ENCODE measurements at places on chromosomes 12 and 14. TPM values are rescaled to one million over a fixed set of nuclear protein-coding genes. Genes with fewer than 3 reads are reported as not detected.

KLHL28 gene
- total RNA-seq: 7.9 TPM

TMEM132C gene
- total RNA-seq: 0.45 TPM

- H3K4me1 ChIP-seq: no peaks in the 10 kb centered on the region
- no peaks in the 10 kb centered on the region for H3K36me3 ChIP-seq
- H3K27me3 ChIP-seq: no peaks in the 10 kb centered on the region
- no peak overlapping the region for H3K27ac ChIP-seq
- H3K4me3 ChIP-seq: no peak overlapping the region
These were observed 106.5 kb upstream of the PRKD1 start for GRCh38 chr14:30034152-30034551.

- H3K27me3 ChIP-seq: no peaks in the 10 kb centered on the region
- no peaks in the 10 kb centered on the region for H3K4me1 ChIP-seq
- no peak overlapping the region for H3K4me3 ChIP-seq
- no peak for DNase-seq
- no peaks in the 10 kb centered on the region for H3K36me3 ChIP-seq
These were observed 101.5 kb downstream of the ELK3 start for GRCh38 chr12:96295532-96296160.

GRCh38 chr14:22898302-22899090 lies 15.5 kb downstream of the REM2 start:
- no peak overlapping the region for H3K27ac ChIP-seq
- no peak overlapping the region for H3K4me3 ChIP-seq
- no peaks in the 10 kb centered on the region for H3K27me3 ChIP-seq
- H3K4me1 ChIP-seq: peaks cover 33% of the 10 kb centered on the region
- DNase-seq: no peak

GRCh38 chr12:23290627-23291330 lies 658.7 kb downstream of the SOX5 start:
- no peaks in the 10 kb centered on the region for H3K4me1 ChIP-seq
- H3K4me3 ChIP-seq: no peak overlapping the region
- no peak for DNase-seq
- no peak overlapping the region for H3K27ac ChIP-seq
- no peaks in the 10 kb centered on the region for H3K36me3 ChIP-seq

DNA sequence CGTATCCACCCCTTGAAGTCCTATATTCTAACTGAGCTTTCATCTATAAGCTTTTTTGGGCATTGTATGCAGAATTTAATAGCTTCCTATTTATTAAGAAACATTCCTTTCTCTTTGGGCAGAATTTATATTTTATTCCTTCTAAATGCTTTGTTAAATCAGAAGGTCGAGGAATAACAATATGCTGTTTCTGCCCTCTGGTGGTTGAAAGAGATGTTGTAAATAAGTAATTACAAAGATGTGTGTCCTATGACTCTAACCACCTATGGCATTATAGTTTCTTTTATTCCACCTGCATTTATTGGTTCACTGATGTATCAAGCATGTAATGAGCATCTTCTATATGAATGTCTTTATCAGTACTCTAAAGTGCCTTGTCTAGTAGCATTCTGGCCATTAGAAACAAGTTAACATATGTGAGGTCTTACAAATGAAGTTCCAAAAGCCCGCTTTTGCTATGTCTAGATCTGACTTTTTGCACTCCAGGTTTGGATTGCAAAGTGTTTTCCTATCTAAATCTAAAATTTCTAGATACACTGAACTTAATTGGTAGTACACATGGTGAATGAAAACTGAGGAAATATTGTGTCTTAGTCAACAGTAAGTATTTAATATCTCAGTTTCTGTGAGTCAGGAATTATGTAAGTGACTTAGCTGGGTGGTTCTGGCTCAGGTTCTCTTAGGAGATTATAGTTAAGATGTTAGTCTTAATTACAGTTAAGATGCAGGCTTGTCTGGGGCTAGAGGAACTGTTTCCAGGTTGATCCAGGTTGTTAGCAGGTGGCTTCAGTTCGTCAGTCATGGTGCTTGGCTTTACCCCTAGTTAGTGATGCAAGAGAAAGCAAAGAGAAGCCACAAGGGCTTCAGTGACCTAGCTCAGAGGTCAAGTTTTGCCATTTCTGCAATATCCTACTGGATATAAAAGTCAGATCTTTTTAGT lies 57.5 kb downstream of the PLEKHA5 start:
- H3K36me3 ChIP-seq: no peaks in the 10 kb centered on the region
- H3K4me1 ChIP-seq: peaks cover 21% of the 10 kb centered on the region
- H3K27me3 ChIP-seq: no peaks in the 10 kb centered on the region
- H3K4me3 ChIP-seq: no peak overlapping the region
- DNase-seq: no peak
- H3K27ac ChIP-seq: no peak overlapping the region
